NCI-H187 (cell line): ENCODE measurements at places on chromosomes 1 and 21.

- DNase-seq, result no peak
Measured at GRCh38 chr1:227774821-227775661, 39.8 kb downstream of the SNAP47 start.

GRCh38 chr1:226082959-226083301 lies 20.4 kb downstream of the H3-3A start:
- no peak for DNase-seq

DNA sequence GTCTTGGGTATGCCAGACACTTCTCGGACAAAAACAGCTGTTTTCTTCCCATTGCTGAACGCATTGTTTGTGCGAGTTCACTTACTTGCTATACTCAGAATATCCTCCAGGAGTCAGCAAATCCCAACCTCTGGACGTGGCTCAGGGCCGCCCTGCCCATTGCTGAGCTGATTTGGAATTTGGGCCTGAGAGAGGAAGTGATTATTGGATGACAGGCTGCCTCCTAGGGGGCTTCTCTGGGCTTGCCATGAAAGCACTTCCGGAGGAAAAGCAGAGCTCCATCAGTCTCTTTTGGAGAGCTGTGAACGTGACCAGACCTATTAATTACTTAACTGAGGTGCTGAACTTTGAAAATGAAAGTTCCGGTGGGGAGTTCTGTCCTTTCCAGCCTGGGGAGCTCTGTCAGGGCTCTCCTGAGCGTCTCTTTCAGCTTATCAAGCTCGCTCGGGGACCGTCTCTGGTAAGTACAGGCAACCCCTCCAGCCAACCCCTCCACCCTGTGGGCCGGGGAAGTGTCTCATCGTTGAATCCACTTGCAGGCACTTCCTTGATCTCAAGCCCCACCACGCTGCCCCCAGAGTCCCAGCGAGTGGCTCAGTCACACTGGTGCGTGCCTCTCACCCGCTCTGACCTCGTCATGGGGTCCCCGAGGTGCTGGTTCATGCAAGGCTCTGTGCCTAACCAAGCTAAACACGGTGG lies 76.9 kb downstream of the CLIC6 start:
- peak; percentile 63 for DNase-seq

GRCh38 chr1:58156124-58156468 lies 390.4 kb downstream of the OMA1 start:
- no peak for DNase-seq

GRCh38 chr1:245345191-245345884 lies 190.6 kb downstream of the KIF26B start:
- peak; percentile 39 for DNase-seq

- DNase-seq, result no peak
Measured at GRCh38 chr1:43930168-43930948, 3.2 kb upstream of the ARTN start.

- no peak for DNase-seq
Measured at GRCh38 chr1:39270368-39270767, 65.9 kb downstream of the MACF1 start.

DNA sequence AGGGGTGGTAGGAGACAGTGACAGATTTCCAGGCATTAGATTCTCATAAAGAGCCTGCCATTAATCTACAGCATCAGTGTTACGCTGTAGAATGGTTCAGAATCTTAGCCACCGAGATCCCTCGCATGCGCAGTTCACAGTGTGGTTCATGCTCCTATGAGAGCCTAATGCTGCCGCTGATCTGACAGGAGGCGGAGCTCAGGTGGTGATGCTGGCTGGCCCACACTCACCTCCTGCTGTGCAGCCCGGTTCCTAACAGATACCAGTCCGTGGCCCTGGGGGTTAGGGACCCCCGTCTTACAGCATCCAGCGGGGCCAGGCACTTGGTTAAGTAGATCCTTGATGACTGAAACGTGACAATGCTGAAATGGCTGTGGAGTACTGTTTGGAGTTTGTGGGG lies 163.6 kb upstream of the C1orf21 start:
- DNase-seq, result no peak

DNA sequence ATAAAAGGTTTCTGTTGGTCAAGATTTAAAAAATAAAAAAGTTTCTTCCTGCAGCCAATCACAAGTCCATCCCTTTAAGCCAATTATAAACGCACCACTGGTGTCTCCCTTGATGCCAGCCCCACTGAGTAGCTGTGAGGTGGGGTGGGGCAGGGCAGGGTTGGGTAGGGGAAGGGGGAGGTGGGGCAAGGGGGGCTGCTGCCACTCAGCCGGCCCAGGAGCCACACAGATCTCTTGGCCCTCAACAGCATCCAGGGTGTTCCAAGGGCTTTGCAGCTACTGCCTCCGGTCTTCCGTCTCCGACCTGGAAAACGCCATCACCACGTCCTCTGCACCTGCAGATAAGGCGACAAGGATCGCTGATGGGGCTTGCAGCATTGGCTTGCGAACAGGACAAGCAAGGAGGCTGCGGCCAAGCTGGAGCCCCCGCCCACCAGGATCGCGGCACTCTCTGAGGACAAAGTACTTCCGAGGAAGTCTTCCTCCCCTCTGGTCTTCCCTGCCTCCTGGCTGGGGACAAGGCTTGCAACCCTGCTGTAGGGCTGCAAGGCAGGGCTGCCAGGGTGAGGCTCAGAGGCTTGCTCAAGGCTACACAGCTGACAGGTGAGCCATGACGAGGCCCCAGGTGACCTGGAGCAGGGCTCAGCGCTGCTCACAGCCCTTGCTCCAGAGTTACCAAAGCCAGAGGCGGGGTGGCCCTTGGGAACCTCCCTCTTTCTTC lies 26.8 kb upstream of the CLSTN1 start:
- DNase-seq, result no peak

DNA sequence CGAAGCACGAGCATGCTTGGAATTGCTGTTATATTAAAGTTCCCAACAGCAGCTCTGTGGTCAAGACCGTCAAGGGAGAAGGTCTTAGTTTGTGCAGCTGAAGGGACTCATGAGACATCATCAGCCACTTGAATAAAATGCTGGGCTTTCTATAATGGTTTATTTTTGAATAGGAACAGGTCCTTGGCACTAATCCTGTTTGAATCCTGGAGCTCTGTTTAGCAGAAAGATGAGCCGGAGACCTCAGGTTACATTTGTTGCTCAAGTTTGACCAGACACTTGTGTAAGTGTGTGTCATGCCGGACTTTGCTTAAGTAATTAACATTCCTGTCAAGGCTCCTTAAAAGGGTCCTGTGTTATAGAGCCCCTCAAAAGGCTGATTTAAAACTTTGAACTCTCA lies 186.5 kb downstream of the ROR1 start:
- DNase-seq, result no peak

GRCh38 chr1:66493731-66494130 lies 40.2 kb upstream of the SGIP1 start:
- no peak for DNase-seq

DNA sequence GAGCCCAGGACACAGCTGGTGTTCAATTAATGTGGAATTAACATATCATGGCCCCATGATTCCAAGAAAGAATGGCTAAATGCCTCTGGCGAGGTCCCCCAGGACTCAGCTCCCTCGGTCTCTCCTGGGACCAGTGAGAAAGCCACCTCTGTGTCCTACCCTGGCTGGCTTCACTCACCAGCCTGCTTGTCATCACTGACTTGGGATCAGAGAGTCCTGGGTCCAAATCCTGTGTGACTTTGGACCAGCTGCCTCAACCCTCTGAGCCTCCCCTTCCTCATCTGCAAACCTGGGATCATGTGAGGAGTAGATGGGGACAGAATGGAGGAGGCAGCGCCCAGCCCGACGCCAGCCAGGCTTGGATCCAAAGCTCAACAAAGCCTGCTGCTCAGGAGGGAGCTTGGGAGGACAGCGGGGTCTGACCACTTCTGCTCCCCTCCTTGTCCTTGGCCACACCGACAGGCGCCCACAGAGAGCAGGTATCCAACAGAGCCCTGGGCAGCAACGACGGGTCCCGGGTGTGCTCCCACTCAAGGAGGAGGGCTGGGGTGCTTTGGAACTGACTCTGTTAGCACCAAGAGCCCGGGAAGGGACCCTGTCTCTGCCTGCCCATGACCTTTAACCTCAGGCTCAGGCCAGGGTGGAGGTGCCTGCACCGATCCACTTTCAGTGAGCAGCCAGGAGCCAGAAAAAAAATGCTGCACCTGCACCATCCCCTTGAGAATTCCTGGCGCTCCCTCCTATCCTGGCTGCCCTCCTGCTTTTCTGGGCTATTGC lies 3.2 kb downstream of the SH2D5 start:
- no peak for DNase-seq
